Choroid plexus epithelial cell (primary cell): ENCODE measurements at places on chromosomes 2 and 18.

- peak; percentile 63 for DNase-seq
Observed at GRCh38 chr2:15154297-15154696, 406.8 kb downstream of the NBAS start.

DNA sequence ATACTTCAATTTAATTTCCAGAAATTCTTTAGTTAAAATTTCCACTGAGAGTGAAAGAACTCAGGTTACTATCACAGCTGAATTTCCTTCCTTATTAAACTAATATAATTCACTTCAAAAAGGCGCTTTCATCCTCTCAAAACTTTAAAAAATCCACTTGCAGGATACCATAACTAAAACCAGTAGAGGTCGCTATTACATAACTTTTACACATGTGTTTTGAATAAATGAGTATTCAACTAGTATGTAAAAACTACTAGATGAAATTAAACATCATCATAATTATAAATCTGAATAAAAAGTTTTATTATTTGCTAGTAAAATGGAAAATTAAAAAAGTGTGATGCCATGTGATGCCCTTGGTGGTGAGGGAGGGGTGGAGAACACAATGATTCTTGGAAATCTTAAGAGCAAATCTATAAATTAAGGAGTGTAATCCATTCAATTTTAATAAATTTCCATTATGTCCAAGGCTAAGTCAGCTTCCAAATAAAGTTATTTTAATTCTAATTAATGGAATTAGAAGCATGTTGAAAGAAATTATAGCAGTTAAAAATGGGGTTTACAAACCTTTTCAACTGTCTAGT, 61.4 kb downstream of the SOS1 start:
- peak; percentile 76 for DNase-seq

- no peak for DNase-seq
Observed at GRCh38 chr2:123493687-123494086, 531.4 kb upstream of the CNTNAP5 start.

DNA sequence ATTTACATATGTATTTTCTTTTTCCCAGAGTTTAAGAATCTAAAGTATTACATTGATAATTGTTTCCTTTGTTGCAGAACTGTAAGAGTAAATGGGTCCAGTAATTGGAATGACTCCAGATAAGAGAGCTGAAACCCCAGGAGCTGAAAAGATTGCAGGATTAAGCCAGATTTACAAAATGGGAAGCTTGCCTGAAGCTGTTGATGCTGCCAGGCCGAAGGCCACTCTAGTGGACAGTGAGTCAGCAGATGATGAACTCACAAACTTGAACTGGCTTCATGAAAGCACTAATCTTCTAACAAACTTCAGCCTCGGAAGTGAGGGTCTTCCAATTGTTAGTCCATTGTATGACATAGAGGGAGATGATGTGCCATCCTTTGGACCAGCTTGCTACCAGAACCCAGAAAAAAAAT, 183.8 kb upstream of the STON1 start:
- DNase-seq: peak; percentile 92

- DNase-seq: peak; percentile 44
Observed at GRCh38 chr2:231714639-231715498, 6.5 kb downstream of the PTMA start.

- DNase-seq: no peak
Observed at GRCh38 chr2:95044601-95045000, 19.1 kb downstream of the MAL start.

- DNase-seq: no peak
Observed at GRCh38 chr2:10236571-10237391, 65.9 kb upstream of the HPCAL1 start.

DNA sequence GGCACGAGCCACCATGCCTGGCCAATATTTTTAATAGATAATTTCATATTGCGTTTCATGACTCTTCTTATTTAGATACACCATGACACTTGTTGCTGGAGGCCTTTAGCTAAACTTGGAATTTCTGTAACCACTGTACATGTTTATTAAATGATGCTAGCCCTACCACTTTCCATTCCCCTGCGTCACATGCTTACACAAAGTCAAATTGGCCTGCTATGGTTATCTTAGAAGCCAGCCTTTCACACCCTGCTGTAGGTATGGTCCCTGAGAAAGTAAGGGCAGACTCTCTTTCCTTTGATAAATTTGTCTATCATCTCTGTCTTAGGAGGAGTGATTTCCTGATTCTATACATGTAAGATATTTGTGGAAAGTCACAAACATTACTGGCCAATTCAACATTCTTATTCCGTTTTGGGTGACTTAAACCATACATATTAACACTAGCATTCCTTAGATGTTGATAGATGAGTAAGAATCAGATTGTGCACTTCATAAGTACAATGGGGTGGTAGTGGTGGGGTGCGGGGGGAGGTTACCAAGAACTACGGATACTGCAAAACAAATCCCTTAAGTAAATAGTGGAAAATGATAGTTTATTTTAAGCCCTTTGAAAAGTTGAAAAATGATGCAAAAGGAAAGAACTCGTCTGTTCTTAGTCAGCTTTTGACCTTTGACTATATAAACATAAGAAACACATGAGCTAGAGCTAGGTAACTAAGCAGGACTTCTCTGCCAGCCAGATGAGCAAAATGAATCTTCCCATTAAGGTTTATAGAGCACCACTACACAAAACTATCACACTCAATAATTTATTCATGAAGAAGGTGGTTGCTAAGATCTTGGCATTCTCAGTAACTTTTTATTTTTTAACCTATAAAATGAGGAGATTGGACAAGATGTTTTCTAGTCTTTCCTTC, 7.9 kb upstream of the NDUFV2 start:
- DNase-seq: peak; percentile 97

DNA sequence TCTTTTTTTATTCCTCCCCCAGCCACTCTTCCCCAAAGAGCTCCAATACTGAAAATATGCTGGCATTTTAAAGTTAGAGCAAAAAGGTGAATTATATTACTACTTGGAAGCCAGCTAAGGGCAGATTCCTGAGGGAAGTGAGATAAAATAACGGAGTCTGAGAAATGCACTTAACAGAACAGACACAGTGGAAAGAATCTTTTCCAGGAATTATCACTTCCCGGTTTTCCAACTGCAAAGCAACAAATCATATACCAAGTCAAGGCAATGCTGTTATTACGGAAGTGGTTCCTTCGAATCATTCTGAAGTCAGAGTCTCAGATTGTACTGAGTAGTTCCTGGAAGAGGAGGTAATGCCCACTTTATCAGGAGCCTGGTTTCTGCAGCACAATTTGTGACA, 435.0 kb upstream of the SPRED2 start:
- DNase-seq: no peak

GRCh38 chr2:230162981-230163380, 56.8 kb downstream of the SP110 start:
- DNase-seq: no peak

DNA sequence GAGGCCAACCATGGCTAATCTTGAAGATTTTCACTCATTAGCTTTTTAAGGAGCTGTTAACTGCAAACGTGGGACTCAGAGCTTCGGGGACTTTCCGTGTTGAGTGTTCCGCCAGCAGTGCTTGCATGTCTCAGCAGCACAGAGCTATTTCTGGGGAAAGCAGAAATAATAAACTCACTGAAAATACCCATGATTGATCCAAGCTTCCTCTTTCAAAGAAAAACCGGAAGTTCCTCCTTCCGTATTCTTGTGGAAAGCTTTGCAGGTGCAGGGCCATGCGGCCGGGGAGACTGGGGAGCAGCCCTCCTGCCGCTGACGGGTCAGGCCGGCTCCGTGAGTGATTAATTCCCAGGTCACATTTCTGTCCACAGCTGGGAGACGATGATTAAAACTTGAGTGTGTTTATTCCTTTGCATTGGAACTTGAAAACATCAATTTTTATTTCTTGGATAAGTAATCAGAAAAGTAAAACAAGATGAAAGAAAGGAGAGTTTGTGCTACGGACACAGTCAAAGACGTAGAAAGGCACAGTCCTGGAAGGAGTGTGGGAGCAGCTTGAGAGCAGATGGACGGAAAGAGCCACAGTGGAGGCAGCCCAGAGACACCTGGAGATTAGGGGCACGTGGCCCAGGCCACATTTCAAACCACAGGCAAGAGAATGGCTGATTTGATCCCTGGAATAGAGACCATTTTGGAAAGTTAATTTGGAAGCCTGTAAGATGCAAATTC, 54.2 kb upstream of the CTDP1 start:
- DNase-seq: peak; percentile 32

GRCh38 chr2:208265371-208265800, 669 bp upstream of the PIKFYVE start:
- DNase-seq: peak; percentile 78

DNA sequence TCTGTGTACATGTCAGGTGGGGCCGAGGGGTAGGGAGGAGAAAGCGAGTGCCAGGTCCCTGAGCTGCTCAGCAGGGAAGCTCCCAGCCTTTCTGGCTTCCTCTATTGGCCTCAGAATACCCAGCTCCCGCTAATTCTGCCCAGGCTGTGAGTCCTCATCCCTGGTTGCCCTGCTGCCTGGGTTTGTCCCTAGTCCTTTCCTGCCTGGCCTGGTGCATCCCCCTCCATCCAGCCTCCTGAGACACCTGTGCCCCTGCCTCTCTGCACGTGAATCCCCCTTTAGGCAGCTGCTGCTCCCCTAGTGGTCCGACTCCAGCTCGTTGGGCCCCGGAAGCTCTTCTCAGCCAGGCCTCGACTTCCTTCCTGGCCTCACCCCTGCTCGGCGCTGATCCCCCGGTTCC, 54.6 kb downstream of the INHBB start:
- DNase-seq: no peak

GRCh38 chr2:86078774-86079545, 26.7 kb downstream of the POLR1A start:
- peak; percentile 85 for DNase-seq
